ENCODE measurements at places on chromosomes 16 and 17. TPM values are rescaled to one million over a fixed set of nuclear protein-coding genes. Genes with fewer than 3 reads are reported as not detected.

The TLK2 gene
- total RNA-seq: 42.0 TPM

The MT1E gene
- 240 TPM for total RNA-seq

The DLX3 gene
- total RNA-seq: not detected

The FOXL1 gene
- total RNA-seq: 8.9 TPM

Measured in posterior vena cava (tissue), 2 donors.